ENCODE measurements at places on chromosomes 4 and X. TPM values are rescaled to one million over a fixed set of nuclear protein-coding genes. Genes with fewer than 3 reads are reported as not detected.

GRCh38 chr4:88360791-88361190 is 17.9 kb upstream of the HERC6 start:
- DNase-seq: no peak
- no peaks in the 10 kb centered on the region for H3K27me3 ChIP-seq
- no peak overlapping the region for H3K27ac ChIP-seq
- no peak overlapping the region for H3K4me3 ChIP-seq

- H3K4me1 ChIP-seq: peaks cover 11% of the 10 kb centered on the region
- no peak overlapping the region for H3K27ac ChIP-seq
- no peak for DNase-seq
- no peak overlapping the region for H3K4me3 ChIP-seq
Observed at GRCh38 chr4:138086611-138087041, 155.5 kb downstream of the SLC7A11 start.

DNA sequence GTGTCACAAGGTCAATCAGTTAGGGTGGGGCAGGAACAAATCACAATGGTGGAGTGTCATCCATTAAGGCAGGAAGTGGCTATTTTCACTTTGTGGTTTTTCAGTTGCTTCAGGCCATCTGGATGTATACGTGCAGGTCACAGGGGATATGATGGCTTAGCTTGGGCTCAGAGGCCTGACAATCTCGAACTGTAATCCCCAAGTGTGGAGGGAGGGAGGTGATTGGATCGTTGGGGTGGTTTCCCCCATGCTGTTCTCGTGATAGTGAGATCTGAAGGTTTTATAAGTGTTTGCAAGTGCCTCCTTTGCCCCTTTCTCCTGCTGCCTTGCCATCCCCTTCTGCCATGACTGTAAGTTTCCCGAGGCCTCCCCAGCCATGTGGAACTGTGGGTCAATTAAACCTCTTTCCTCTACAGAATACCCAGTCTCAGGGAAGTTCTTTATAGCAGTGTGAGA is 36.7 kb upstream of the STS start:
- no peak overlapping the region for H3K4me3 ChIP-seq
- H3K27me3 ChIP-seq: no peaks in the 10 kb centered on the region
- no peak for DNase-seq
- H3K4me1 ChIP-seq: peaks cover 8% of the 10 kb centered on the region
- no peaks in the 10 kb centered on the region for H3K36me3 ChIP-seq

DNA sequence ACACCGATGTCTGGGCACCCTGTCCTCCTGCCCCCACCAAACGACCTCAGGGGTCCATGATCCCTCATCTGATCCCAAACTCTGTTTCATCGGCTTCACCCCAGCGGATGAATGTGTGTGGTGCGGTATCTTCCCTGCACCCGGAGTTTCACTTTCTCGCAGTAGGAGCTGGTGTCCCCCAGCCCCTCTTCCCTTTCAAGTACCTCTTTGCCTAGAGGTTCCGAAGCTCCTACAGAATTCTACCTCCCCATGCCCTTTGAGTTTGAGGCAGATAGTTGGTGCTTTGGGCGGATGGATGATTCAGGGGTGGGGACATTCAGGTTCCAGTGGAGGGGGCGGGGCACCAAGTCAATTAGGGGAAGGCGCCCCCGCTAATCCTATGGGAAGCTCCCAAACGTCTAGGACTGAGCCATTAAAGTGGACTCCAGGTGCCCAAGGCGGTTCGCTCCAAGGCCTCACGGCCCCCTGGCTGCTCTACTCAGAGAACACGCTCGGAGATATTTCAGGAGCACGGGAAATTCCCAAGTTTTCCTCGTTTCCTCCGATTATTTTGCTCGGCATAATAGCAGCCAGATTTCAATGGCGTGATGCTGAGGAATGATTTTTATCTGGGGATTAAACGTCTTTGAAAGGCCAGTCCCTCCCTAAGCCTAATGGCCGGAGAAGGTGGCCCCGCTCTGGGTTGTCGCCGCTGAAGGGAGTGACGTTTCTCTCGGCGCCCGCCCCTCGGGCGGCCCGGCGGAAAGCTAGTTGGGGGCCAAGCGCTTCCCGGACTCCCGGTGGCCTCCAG is 1.3 kb downstream of the MSX1 start:
- peak overlapping the region; percentile 33 for H3K4me3 ChIP-seq
- H3K4me1 ChIP-seq: peaks cover 82% of the 10 kb centered on the region
- no peaks in the 10 kb centered on the region for H3K36me3 ChIP-seq
- H3K27ac ChIP-seq: peak overlapping the region; percentile 62
- DNase-seq: no peak

GRCh38 chr4:73943555-73943954 is 38.3 kb downstream of the PF4 start:
- H3K4me1 ChIP-seq: peaks cover 8% of the 10 kb centered on the region
- DNase-seq: no peak
- no peak overlapping the region for H3K4me3 ChIP-seq
- H3K27ac ChIP-seq: no peak overlapping the region
- no peaks in the 10 kb centered on the region for H3K36me3 ChIP-seq
- H3K27me3 ChIP-seq: no peaks in the 10 kb centered on the region

DNA sequence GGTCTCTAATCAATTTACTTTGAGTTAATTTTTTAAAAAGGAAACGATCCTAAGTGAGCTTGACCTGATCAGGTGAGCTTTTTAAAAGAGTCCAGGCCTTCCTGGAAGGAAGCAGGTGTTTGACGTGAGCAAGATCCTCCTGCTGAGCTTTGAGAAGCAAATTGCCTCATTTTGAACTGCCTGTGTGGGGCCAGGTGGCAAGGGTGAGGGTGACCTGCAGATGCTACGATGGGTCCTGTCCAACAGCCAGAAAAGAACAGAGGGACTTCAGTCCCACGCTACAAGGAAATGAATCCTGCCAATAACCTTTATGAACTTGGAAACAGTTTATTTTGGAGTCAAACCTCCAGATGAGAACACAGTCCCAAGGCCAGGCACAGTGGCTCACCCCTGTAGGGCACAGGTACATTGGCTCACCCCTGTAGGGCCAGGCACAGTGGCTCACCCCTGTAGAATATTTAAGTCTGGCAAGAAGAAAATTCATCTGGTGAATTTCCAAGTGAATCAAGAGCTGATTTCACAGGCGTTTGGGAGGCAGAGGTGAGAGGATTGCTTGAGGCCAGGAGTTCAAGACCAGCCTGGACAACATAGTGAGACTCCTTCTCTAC is 58.1 kb downstream of the CASP3 start:
- no peaks in the 10 kb centered on the region for H3K4me1 ChIP-seq
- no peaks in the 10 kb centered on the region for H3K36me3 ChIP-seq
- DNase-seq: no peak

DNA sequence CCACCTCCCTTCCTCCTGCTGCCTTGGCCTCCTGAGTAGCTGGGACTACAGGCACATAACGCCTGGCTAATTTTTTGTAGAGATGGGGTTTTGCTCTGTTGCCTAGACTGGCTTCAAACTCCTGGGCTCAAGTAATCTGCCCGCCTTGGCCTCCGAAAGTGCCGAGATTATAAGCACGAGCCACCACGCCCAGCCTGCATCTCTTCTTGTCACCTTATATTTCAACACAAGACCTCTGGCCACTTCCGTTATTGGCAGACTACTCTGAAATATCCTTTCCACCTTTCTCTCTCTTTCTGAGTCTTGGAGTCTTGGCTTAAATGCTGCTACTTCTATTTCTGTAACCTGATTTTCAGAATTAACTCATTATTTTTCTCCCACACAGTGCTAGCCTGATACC is 5.6 kb downstream of the KIAA0232 start:
- no peaks in the 10 kb centered on the region for H3K36me3 ChIP-seq
- H3K27me3 ChIP-seq: no peaks in the 10 kb centered on the region
- peaks cover 6% of the 10 kb centered on the region for H3K4me1 ChIP-seq
- no peak overlapping the region for H3K27ac ChIP-seq
- DNase-seq: no peak

DNA sequence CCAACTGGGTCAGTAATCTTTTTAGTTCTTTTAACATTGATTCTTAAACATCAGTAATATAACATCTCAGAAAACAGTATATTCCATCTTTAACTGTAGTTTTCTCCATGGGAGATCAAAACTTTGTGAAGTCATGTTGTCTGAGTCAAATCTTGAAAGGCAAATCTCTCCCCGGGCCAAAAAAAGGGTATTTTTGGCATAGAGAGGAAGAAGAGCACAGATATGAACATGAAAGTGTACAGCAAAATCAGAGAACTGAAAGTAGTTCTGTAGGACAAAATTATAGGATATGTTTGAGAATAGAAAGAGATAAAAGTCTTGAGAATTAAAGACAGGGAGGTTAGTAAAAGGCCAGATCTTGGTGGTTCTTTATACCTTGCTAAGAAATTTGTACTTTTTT is 176.4 kb upstream of the GYPA start:
- no peak for DNase-seq
- H3K4me3 ChIP-seq: no peak overlapping the region
- H3K36me3 ChIP-seq: no peaks in the 10 kb centered on the region
- H3K4me1 ChIP-seq: no peaks in the 10 kb centered on the region

DNA sequence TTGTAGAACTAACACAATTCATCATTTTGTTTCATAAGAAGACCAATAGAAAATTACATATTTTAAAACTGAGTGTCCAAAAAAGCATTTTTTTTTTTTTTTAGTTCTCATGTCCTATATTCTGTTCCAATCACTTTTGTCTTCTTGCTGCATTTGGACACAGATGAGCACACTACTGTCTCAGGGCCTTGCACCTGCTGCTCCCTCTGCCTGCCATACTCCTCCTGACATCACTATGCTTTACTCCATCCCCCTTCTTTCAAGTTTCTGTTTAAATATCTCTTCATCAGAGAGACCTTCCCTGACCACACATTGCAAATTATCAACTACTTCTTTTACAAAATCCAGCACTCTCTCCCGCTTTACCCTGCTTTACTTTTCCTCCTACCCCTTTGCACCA is 230.7 kb upstream of the GK2 start:
- DNase-seq: no peak
- no peaks in the 10 kb centered on the region for H3K36me3 ChIP-seq
- H3K4me1 ChIP-seq: no peaks in the 10 kb centered on the region
- H3K27ac ChIP-seq: no peak overlapping the region
- no peak overlapping the region for H3K4me3 ChIP-seq

DNA sequence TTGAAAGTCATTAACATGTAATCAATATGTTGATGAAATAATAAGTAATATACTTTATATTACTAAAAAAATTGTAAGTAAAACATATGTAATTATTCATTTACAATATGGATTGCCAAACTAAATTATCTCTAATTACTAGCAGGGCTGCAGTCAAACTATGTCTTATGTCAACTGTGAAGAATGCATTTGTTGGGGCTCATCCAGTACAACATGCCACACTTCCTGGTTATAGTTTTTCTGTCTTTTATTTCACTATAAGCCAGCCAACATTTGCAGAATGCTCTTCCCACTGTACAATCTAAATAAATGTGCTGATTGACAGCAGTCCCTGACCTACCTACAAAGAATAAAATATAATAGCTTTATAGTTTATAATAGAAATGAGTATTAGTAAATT is 975.4 kb upstream of the NDST4 start:
- no peak for DNase-seq
- H3K36me3 ChIP-seq: no peaks in the 10 kb centered on the region
- no peak overlapping the region for H3K4me3 ChIP-seq
- H3K27me3 ChIP-seq: no peaks in the 10 kb centered on the region
- no peak overlapping the region for H3K27ac ChIP-seq

GRCh38 chr4:78863991-78864390 is 75.2 kb downstream of the PAQR3 start:
- H3K27ac ChIP-seq: no peak overlapping the region
- no peaks in the 10 kb centered on the region for H3K27me3 ChIP-seq
- H3K36me3 ChIP-seq: peaks cover 64% of the 10 kb centered on the region
- no peak for DNase-seq

GRCh38 chr4:117311215-117311614 is 225.8 kb upstream of the TRAM1L1 start:
- H3K4me3 ChIP-seq: no peak overlapping the region
- H3K27me3 ChIP-seq: no peaks in the 10 kb centered on the region
- H3K36me3 ChIP-seq: no peaks in the 10 kb centered on the region
- DNase-seq: no peak

- no peaks in the 10 kb centered on the region for H3K4me1 ChIP-seq
- H3K4me3 ChIP-seq: no peak overlapping the region
- no peaks in the 10 kb centered on the region for H3K36me3 ChIP-seq
- H3K27ac ChIP-seq: no peak overlapping the region
- no peaks in the 10 kb centered on the region for H3K27me3 ChIP-seq
Observed at GRCh38 chr4:6180841-6181631, 19.3 kb downstream of the JAKMIP1 start.

- no peak for DNase-seq
- H3K27ac ChIP-seq: no peak overlapping the region
- H3K27me3 ChIP-seq: no peaks in the 10 kb centered on the region
- H3K36me3 ChIP-seq: no peaks in the 10 kb centered on the region
Observed at GRCh38 chr4:189533603-189534002, 407.1 kb upstream of the FRG1 start.

DNA sequence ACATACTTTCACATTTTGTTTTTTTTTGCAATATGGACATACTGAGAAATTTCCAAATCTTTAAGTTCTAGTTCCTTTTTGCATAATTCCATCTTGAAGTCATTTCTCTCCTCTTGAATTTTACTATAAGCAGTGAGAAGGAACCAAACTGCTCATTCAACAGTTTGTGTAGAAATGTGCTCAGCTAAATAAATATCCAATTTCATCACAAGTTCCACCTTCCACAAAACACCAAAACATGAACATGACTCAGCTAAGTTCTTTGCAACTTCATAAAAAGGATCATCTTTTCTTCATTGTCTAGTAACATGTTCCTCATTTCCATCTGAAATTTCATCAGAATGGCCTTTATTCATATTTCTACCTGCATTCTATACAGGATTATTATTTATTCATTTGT is 77.3 kb upstream of the FGF13 start:
- H3K27me3 ChIP-seq: no peaks in the 10 kb centered on the region
- H3K27ac ChIP-seq: no peak overlapping the region
- H3K36me3 ChIP-seq: no peaks in the 10 kb centered on the region
- DNase-seq: no peak

DNA sequence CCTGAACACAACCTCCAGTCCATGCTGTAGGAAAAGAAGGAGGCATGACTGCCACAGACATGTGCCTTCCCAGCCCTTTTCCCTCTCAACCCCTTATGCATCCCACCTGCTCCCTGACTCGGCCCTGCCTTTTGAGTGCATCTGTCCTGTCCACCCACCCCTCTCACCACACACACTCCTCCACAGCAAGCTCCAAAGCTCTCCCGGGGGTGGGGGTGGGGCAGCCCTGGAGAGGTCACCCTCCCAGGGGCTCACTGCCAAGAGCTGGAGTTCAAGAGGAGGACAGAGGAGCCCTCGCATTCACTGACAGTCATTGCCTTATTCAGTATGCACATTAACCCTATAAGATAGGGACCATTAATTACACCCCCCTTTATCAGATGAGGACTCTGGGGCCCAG is 46.6 kb upstream of the MAMLD1 start:
- H3K27me3 ChIP-seq: no peaks in the 10 kb centered on the region
- DNase-seq: no peak
- no peaks in the 10 kb centered on the region for H3K36me3 ChIP-seq

- H3K27me3 ChIP-seq: no peaks in the 10 kb centered on the region
- no peak overlapping the region for H3K27ac ChIP-seq
- no peak overlapping the region for H3K4me3 ChIP-seq
- no peak for DNase-seq
- H3K36me3 ChIP-seq: no peaks in the 10 kb centered on the region
Observed at GRCh38 chr4:25687773-25688172, 32.1 kb downstream of the SLC34A2 start.

GRCh38 chr4:54547299-54548097 is 110.3 kb upstream of the KIT start:
- no peaks in the 10 kb centered on the region for H3K36me3 ChIP-seq
- no peak for DNase-seq
- H3K4me1 ChIP-seq: peaks cover 12% of the 10 kb centered on the region
- H3K27ac ChIP-seq: peak overlapping the region; percentile 51
- no peak overlapping the region for H3K4me3 ChIP-seq

Gene PYURF
- total RNA-seq: 59.0 TPM

Gene HTT
- 119 TPM for total RNA-seq

Gene FMR1NB
- not detected for total RNA-seq

Measured in esophagus squamous epithelium (tissue), 5 donors.